ENCODE measurements at places on chromosomes 3 and 15. TPM values are rescaled to one million over a fixed set of nuclear protein-coding genes. Genes with fewer than 3 reads are reported as not detected.

- no peak for DNase-seq
Observed at GRCh38 chr3:157086060-157086750, 73.7 kb downstream of the CCNL1 start.

- DNase-seq, result no peak
Observed at GRCh38 chr15:35320158-35320780, 225.7 kb downstream of the DPH6 start.

DNA sequence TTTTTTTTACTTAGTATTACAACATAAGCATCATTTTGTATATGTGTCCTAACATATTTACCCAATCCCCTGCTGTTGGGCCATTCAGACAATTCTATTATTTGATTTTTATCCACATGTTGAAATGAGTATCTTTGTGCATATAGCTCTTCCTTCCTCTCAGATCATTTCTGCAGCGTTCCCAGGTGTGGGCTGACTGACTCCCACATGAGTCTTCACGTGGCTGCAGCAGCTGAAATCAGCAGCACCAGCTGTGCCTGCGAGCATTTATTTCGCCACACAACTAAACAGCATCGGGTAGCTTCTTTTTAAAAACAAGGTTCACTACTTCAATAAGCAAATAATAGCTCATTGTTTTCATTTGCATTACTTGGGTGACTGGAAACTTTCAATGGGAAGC is 44.5 kb upstream of the PDE8A start:
- DNase-seq, result no peak

Gene CCNB2
- 64.0 TPM for total RNA-seq

Gene SGO1
- total RNA-seq, result 4.0 TPM

All from colonic mucosa (tissue), 4 donors.